Aorta (tissue), 5 donors: ENCODE measurements at places on chromosomes 2 and 18. TPM values are rescaled to one million over a fixed set of nuclear protein-coding genes. Genes with fewer than 3 reads are reported as not detected.

DNA sequence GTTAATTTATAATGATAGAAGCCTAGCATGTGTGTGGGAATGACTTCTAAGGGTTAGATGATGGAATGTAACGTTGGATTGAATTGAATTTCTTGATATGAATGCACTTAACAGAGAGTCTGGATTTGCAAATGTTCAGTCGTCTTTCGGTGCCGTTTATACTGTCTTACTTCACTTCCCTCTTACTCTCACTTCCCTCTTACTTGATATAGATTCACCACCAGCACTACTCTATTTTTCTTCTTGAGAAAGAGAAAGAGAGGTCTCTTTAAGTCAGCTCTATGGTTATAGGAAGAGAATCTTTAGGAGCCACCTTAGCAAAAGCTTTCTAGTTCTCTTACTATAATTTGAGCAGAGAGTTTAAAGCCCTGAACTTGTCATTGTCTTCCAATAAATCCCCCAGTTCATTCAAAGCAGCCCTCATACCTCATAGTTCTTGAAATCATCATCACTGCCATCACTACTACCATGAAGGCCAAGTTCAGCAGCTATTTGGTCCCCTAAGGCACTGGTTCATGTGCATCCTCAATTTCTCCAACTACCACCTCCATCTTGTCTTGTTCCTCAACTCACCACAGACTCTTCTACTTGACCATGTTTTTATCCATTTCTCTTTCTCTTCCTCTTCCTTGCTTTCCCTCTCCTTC, 501.7 kb upstream of the TCF4 start:
- H3K4me3 ChIP-seq, result no peak overlapping the region
- no peaks in the 10 kb centered on the region for H3K27me3 ChIP-seq
- H3K36me3 ChIP-seq, result no peaks in the 10 kb centered on the region
- no peak for DNase-seq

- H3K36me3 ChIP-seq, result no peaks in the 10 kb centered on the region
- no peak overlapping the region for H3K27ac ChIP-seq
- no peaks in the 10 kb centered on the region for H3K27me3 ChIP-seq
- no peak overlapping the region for H3K4me3 ChIP-seq
Observed at GRCh38 chr2:234348081-234348480, 148.8 kb downstream of the ARL4C start.

DNA sequence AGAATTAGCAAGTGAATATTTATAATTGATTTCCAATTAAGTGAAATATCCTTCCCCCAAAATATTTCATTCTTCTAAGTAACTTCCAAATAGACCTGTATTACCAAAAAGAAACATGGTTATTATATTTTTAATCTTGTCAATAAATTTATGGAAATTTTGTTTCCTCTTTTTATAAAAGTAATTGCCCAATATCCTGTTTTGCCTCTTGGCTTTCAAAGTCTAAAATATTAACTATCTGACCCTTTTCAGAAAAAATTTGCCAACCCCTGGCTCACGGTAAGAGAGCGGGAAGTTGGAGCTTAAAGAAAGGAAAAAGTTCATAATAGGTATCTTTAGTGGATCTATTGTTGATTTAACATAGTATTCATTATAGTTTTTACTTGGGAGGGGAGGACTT, 20.4 kb upstream of the SANBR start:
- H3K4me3 ChIP-seq, result no peak overlapping the region
- no peaks in the 10 kb centered on the region for H3K36me3 ChIP-seq
- no peak for DNase-seq

GRCh38 chr2:111029181-111029927, 91.4 kb upstream of the BCL2L11 start:
- no peaks in the 10 kb centered on the region for H3K36me3 ChIP-seq
- no peak for DNase-seq
- H3K27me3 ChIP-seq, result no peaks in the 10 kb centered on the region
- no peak overlapping the region for H3K27ac ChIP-seq
- no peak overlapping the region for H3K4me3 ChIP-seq

CAPG gene
- total RNA-seq, result 78.5 TPM
